ENCODE measurements at places on chromosomes 4 and X.

DNA sequence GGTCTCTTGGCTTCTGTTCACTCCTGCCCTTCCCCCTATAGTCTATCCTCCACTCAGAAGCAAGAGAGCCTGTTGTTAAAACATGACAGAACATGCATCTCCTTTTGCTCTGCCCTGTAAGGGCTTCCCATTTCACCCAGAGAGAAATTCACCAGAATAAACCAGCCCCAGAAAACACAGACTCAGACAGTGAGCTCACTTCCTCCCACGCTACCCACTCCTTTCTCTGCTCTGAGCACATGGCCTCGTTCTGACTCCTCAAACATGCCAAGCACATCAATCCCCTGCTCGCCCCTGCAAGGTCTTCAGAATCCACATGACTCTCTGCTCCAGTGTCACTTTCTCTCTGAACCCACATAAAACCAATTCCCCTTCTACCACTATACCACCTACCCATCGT, 50.4 kb downstream of the MID1 start:
- no peak for DNase-seq

GRCh38 chrX:24153178-24153795, 3.8 kb downstream of the ZFX start:
- peak; percentile 42 for DNase-seq

DNA sequence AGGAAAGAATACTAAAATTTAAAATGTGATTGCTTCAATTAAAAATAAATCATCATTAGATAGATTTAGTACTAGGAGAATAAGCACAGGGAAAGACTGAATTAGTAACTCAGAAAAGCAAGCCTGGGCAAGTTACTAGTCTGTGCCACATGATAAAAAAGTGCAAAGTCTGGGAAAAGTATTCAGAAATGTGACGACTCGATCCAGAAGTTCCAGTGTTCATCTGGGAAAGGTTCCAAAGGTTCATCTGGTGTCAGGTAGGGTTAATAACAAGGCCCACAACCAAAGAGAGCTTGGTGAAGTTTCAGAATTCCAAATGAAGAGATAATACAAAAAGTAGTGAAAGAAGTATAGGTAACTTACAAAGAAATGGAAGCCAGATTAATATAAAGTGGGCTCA, 78.3 kb upstream of the ARSJ start:
- DNase-seq = no peak

- DNase-seq = peak; percentile 2
These were observed 372.6 kb upstream of the TECRL start for GRCh38 chr4:64781737-64782326.

- no peak for DNase-seq
These were observed 46.9 kb downstream of the CCDC158 start for GRCh38 chr4:76373919-76374552.

DNA sequence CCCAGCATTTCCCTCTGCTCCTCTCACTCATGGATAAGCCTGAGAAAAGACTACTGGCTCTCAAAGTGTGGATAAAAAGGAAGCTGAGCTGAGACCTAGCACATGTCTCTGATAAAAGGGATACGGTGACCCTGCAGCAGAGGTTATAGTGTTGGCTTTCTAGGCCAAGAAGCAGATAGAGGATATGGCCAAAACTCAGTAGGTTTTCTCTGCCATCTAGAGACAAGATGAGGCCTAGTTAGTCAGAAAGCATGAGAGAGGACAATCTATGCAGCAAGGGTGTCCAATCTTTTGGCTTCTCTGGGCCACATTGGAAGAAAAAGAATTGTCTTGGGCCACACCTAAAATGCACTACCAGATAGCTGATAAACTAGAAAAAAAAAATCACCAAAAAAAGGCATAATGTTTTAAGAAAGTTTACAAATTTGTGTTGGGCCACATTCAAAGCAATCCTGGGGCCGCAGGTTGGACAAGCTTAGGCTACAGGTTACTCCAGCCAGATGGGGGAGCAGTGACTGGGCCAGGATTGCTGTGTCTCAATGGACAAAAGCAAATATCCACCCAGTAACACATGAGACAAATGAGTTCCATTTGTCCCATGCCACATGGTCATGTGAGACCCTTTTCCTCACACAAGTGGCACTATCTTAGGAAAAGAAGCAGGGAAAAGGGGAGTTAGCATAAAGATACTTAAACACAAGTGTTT, 411.4 kb downstream of the INPP4B start:
- DNase-seq = no peak

- peak; percentile 22 for DNase-seq
These were observed 19.0 kb downstream of the FHL1 start for GRCh38 chrX:136166221-136166855.

DNA sequence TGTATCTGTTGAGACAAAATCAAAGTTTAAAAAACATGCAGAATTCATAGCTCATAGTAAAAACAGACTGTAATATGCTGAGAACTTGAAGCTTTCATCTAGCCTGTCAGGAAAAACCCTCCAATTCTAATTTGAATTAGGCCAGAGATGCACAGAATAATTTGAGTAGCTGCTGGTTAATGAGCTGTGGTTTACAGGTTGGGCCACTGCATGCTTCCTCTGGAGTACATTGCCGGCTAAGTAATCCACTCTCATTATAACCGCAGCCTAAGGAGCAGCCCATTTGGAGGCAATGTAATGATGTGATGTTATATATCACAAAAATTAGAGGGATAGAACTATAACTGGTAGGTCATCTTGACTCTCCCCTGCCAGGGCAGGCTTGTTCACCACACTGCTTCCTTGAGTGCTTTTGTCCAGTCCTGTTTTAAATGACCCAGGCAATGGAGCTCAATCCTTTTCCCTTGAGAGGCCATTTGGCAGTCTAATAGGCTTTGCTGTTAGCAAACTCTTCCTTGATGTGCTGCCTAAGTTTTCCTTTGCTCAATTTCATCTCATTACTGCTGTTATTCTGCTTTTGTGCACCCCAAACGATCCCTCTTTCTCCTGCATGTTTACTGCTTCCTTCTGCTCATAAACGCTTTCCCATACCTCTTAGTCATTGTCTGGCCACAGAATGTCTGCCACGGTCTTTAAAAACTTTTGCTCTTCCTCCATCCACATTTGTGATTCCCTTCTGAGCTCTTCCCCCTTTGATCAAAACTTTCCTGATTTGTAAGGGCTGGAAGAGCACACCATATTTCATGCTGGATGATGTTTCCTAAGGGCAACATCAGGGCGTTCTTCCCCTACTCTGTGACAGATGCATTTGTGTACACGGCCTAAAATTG, 230.9 kb downstream of the C4orf33 start:
- no peak for DNase-seq

GRCh38 chrX:44071070-44071645, 98.0 kb upstream of the NDP start:
- no peak for DNase-seq

GRCh38 chrX:150880808-150881165, 17.7 kb downstream of the CD99L2 start:
- DNase-seq = no peak

GRCh38 chr4:145723336-145723735, 43.4 kb downstream of the C4orf51 start:
- no peak for DNase-seq

Measured in neural progenitor cell (in vitro differentiated cells).